ENCODE measurements at places on chromosomes 5 and 9.

DNA sequence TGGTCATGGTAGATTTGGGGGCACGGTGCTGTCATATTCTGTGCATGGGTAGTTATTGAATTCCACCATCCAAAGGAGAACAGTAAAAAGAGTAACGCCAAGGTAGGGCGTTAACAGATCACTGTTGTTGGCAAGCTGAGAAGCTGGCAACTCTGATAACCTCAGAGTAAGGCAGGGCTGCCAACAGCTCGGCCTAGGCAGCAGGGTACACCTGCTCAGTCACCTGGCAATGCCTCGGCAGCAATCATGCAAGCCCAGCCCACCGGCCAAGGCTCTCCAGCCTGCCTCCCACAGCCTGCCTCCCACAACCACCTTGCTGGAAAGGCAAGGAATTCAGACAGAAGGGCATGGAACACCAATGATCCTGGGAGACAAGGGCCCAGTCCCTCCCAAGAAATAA, 63.9 kb downstream of the KLHL3 start:
- DNase-seq, result no peak

GRCh38 chr5:143714629-143715028, 97.3 kb upstream of the HMHB1 start:
- no peak for DNase-seq

DNA sequence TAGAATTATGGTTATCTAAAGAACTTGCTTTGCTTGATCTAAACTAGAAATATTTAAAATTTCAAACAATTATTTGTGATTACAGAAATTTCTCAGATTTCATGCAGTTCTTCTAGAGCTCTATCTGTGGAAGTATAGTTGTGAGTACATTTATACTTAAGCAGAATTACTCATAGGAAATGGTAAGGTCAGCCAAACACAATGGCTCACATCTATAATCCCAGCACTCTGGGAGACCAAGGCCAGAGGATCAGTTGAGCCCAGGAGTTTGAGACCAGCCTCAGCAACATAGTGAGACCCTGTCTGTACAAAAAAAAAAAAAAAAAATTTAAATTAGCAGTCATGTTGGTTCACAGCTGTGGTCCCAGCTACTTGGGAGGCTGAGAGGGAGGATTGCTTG, 71.0 kb downstream of the INVS start:
- DNase-seq, result no peak

GRCh38 chr5:33242277-33242676, 198.5 kb upstream of the TARS1 start:
- DNase-seq, result no peak

GRCh38 chr9:135215571-135216161, 128.2 kb downstream of the OLFM1 start:
- DNase-seq, result no peak

GRCh38 chr5:88682131-88682530, 200.9 kb downstream of the MEF2C start:
- DNase-seq, result no peak

DNA sequence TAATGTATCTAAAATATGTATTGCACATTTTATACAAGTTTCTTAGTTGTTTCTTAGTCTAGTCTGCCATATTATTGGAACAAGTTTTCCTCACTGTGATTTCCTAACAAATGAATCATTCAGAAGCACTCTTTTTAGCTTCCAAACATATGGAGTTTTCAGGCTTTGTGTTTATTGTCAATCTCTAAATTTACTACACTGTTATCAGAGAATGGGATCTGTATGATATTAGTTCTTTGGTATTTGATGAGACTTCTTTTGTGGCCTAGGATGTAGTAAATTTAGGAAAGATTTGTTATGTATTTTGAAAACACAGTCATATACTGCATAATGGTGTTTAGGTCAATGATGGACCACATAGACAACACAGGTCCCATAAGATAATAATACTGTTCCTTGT, 25.7 kb downstream of the SREK1IP1 start:
- no peak for DNase-seq

- no peak for DNase-seq
Measured at GRCh38 chr5:146828385-146828784, 50.2 kb downstream of the PPP2R2B start.

DNA sequence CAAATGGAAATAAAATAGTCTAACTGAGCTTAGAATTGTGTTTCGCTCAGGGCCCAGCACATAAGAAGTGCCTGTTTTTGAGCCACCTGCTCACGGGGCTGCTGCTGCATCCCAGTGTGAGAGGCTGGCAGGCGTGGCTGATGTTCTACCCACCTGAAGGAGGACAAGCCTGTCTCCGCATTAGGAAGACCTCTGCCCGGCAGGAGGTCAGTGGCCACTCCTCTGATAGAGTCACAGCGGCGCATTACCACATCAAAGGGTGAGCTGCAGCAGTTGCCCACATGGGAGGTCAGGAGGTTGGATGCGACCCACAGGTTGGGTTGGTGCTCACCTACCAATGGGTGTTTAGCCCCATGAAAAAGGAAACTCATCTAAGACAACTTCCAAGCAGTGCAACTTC, 3.7 kb upstream of the SLC6A7 start:
- DNase-seq, result no peak

- DNase-seq, result no peak
Measured at GRCh38 chr5:44048276-44048984, 340.8 kb downstream of the FGF10 start.

DNA sequence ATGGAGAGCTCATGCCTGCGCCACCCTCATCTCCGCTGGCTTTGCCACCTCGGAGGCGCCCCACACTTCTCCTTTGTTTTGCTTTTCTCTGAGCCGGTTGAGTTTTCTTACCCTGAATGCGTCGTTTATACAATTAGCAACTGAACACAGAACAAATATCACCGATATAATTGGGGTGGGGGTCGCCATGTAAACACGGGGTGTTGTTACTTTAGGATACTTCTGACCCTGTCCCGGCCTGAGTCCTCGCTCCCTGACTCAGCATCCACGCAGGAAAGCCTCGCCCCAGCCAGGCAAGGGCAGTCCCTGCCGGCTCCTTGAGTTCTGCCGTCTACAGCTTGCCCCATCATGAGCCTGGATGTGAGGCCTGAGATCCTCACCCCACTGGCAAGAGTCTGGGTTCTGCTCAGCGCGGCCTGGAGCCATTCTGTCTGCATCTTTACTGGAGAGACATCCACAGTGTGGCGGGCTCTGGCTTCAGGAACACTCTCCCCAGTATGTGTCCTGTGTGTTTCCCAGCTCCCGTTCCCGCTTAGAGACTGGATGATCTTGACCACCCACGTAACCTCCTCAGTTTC, 5.5 kb downstream of the NKX2-5 start:
- DNase-seq, result no peak

GRCh38 chr5:94847726-94848125, 229.3 kb downstream of the SLF1 start:
- DNase-seq, result no peak

- no peak for DNase-seq
Measured at GRCh38 chr9:109893241-109893640, 113.2 kb downstream of the PALM2AKAP2 start.

- no peak for DNase-seq
Measured at GRCh38 chr5:11869203-11869602, 35.0 kb downstream of the CTNND2 start.

GRCh38 chr5:108917596-108917995, 169.9 kb downstream of the FER start:
- no peak for DNase-seq

- no peak for DNase-seq
Measured at GRCh38 chr5:67043796-67044511, 152.6 kb downstream of the CD180 start.

GRCh38 chr5:93296338-93296737, 284.7 kb downstream of the NR2F1-AS1 start:
- DNase-seq, result no peak

DNA sequence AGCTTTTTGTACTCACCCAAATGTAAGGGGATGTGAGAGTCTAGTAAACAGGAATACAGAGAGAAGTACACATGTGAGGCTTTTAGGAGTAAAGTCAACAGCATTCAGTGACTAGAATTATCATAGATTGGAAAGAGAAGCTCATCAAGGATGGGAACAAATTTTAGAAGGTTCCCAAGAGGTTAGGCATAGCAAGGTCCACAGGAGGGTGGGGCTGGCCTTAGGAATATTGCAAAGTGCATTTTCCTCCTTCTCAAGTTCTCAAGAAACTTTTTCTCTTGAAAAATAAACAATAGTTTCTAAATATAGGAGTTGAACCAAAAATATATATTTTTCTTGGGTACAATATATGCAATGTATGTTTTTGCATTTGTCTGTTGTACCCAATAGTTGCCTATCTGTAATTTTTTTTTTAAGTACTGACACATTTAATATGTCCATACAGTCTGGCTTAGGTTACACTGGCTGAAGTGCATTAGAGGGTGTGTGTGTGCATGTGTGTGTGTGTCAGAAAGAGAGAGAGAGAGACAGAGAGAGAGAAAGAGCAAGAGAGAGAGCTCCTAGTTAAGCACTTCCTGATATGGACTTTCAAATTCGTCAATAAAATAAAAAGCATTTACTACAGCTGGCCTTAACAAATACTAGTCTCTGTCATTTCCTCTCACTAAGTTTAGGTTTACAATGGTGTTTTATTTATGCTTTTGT, 62.2 kb downstream of the SNX18 start:
- no peak for DNase-seq

DNA sequence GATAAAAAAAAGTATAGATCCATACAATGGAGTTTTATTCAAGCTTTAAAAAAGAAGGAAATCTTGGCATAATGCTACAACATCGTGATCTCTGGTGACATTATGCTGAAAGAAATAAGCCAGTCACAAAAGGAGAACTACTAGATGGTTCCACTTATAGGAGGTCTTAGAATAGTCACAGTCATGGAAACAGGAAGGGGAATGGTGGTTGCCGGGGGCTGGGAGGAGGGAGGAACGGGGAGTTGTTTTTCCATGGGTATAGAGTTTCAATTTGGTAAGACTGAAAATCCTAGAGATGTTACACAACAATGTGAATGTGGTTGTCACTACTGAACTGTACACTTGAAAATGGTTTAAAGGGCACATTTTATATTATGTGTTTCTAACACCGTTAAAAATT, 94.5 kb downstream of the CFAP90 start:
- no peak for DNase-seq

- DNase-seq, result no peak
Measured at GRCh38 chr5:41842777-41843176, 27.4 kb downstream of the OXCT1 start.

GRCh38 chr5:73454379-73455036, 5.9 kb upstream of the FOXD1 start:
- no peak for DNase-seq

DNA sequence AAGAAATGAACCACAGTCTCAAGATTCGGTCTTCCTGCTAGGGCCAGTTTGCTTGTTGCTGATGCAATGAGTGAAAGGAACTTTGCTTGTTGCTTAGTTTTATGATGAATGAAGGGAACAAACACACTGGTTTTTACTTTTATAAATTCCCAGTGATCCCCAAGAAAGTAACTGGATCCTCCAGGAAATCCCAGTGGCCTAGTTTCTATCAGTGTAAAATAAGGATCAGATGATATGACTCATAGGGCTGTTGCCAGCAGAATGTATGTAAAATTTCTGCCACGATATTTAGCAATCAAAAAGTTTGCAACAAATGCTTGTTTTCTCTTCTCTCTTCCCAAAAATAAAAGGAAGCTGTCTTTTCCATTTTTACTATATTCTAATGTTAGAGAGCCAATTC, 160.1 kb upstream of the CDKN2B start:
- no peak for DNase-seq

DNA sequence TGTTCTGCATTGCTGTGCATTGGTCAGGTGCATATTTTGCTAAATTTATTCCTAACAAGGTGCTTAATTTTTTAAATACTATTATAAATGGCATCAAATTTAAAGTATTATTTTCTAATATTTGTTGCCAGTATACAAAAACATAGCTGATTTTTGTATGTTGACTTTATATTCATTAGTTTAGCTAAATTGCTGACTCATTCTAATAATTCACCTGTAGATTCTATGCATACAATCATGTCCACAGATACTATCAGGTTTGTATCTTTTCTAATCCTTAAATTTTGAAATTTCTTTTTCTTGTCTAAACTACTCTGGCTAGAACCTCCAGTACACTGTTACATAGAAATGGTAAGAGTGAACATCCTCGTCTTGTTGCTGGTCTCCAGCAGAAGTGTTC, 657.6 kb downstream of the CCDC171 start:
- no peak for DNase-seq

DNA sequence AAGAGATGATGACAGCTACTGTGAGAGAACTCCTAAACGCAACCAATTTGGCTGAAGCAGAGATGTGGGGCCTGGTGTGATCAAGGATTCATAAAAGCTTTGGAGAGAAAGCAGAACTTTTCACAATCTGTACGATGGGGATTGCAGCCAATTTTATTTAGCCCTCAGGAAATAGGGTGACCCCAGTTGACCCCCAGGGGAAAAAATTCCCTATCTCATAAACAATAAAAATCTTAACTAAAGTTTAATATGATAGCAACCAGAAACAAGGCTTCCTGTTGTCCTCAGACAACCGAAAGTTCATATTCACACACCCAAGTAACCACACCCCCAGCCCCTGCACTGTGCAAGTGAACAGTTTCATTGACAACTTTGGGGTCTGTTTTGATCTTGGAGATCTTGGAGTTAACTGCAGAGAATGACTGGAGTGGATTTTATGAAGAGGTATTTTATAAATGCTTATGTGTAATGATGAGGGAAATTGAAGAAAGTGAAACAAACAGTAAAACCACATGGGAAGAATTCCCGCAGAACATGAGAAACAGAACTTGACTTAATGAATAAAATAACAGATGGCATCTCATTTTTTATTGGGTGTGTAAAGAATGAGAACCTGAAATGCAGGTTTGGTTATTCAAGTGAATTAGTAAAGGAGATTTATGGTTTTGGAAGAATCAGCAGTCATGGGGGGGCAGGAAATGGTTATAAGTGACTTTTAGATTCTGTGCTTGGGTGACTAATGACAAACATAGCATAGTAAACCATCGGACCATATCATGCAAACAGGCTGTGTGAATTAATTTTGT, 94.5 kb downstream of the PDE4D start:
- no peak for DNase-seq

DNA sequence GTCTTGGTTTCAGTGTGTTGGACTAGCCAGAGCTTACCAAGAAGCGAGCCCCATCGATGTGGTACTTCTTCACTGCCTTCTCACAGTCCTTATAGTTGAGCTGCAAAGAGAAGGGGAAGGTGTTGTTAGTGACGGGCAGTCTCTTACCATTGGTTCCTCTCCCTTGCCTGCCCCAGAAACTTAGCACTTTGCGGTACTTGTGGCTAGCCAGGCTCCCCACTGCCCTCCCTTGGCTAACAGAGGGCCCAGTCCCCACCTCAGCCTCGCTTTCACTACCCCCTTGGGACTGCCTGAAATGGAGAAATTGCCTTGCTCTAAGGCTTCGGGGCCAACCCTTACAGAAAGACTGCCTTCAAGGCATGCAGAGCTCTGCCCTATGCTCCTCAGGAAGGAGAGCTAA, 4.3 kb downstream of the LCP2 start:
- DNase-seq, result no peak

DNA sequence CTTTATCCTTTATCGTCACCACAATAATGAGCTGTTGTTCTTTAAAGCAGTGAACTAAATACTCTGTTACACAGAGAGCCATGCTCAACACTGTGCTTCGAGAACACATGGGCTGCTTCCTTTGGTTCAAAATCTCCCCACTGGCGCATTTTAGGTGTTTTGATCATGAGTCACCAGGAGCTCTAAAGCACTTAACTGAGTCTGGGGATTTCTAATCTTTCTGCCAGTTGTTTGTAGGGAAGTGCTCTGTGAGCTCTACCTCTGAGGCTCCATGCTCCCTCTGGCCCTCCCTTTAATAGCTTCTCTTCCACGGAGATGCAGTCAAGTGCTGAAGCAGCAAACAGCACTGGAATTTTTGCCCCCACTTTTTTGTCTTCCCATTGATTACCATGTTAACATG, 17.0 kb downstream of the ERAP2 start:
- DNase-seq, result no peak

All from stimulated activated CD8-positive, alpha-beta memory T cell treated with anti-CD3 and anti-CD28 coated beads, Interleukin-2, amount 100 ng/mL, for 1 hour (primary cell).